ENCODE measurements at places on chromosomes 6 and 20.
A peak's percentile ranks its signal among the peaks of the same experiment; 100 is the strongest.

- no peak for DNase-seq
Observed at GRCh38 chr20:53299831-53300230, 293.8 kb downstream of the ZNF217 start.

DNA sequence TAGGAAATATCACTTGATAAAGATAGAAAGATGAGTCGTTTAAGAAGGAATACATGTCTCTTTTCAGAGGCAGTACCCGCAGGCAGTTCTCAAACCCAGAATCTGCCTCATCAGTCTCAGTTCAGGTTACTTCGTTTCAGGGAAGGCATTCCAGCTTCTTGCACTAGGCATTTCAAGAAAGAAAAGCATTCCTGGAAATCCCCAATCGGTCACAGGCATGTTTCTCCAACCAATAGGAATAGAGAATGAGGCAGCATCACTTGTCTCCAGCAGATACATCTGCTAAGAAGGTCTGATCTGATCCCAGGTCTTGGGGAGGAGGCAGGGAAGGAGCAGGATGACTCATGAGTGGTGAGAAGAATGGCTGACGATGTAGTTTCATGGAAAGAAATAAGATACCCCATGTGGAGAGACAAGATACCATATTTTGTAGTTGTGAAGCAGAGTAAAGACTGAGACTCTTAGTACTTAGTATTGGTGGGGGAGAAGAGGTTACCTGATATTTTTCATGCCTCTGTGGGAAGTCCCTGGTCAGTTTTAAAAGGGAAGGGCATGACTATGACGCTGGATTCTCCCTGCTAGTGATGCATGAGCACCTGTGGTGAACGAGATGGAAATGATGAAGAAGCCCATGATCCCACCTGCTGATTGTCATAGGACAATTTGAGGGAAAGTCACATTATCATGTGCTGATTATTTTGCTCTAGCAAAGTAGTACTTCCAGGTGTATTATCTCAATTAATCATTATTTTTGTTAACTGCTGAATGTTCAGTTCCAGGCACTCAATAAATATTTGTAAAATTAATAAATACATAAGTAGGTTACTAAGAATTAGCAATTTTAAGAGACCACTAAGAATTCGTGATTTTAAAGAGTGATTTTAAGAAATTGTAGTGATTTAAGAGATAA, 20.3 kb upstream of the HLA-DRB1 start:
- DNase-seq = peak; percentile 52

GRCh38 chr6:143107911-143108761, 47.4 kb downstream of the AIG1 start:
- no peak for DNase-seq

DNA sequence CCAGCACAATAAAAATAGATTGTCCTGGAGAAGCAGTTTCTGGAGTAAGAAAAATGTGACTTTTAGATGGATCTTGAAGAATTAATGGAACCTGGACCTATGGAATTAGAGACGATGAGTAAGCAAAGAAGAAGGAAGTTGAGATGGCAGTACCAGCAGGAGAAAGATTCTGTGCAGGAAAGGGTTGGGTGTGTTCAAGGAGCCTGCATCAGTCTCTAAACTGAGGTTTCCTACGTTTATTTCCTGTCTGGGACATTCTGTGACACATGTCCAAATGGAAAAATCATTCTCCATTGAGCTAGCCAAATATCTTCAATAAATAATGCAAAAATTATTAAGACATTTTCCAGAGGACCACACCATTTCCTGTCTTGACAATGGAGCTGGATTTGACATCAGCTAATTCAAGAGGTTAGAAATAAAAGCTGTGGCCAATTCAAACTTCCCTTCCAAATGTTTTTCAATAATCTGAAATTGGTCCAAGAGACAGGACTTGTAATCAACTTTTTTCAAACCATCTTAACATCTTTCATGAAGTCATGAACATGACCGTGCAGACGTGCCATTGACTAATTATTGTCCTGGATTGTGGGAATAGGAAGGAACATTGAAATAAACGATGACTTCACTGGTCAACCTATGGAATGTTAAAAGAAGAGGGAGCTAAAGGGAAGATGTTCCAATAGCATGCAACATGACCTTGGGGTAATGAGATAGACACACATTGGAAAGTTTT, 198.3 kb downstream of the ZNF217 start:
- no peak for DNase-seq

DNA sequence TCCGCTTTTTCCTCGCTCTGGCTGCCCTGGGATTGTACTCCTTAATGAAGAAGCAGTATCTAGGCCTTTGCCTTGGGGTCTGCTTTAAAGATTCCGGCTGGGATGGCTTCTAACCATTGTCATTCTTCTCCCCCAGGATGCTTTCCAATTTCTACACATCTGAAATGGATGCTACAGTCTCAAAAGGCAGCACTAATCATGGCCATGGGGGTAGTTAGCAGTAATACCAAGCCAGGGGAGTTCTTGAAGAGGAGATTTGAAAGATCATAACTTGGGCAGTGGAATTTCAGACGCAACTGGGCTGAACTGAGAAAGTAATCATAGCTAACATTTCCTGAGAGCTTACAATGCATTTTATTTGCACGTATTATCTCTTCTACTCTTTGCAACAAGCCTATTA, 3.4 kb upstream of the PFDN4 start:
- no peak for DNase-seq

- no peak for DNase-seq
Observed at GRCh38 chr6:123321020-123321419, 315.7 kb downstream of the TRDN start.

DNA sequence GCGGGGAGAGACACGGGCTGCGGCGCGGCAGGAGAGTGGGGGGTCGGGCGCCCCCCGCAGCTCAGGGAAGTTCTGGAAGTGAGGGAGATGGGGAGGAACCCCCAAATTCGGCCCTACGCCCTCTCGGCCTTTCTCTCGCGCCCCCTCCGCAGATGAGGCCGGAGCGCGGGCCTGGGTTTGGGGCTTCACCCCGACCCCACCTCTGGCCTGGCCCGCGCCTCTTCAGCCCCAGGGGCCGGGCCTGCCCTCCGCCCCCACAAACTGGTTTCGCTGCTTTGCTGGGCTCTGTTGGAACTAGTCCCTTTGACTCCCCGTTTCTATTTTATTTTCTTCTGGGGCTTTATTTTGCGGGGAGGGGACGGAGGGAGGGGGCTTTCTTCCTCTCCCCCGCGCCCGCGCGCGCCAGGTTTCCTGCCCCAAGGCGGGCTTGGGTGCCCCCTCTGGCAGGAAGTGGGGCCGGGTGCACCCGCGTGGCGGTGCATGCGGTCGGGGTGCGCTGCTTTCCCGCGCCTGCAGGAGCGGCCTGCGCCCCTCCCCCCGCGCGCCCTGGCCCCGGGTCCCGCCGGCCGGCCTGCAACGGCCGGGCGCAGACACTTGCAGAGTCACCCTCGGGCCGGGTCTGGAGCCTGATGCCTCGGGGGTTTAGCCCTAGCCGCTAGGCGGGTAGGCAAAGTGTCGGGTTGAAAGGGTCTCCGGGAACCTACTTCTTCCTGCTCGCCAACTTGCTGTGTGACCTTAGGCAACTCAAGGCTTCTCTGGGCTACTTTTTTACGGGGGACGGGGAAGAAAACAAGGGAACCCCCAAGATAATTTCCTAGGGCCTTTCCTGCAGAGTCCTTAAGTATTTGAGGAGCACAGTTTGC, 1.3 kb downstream of the HMGA1 start:
- DNase-seq = peak; percentile 76

GRCh38 chr20:53845980-53846379, 224.4 kb downstream of the BCAS1 start:
- DNase-seq = no peak

GRCh38 chr6:163929538-163929937, 515.0 kb downstream of the QKI start:
- DNase-seq = no peak

- no peak for DNase-seq
Observed at GRCh38 chr20:46523696-46524328, 10.5 kb upstream of the ZNF334 start.

- no peak for DNase-seq
Observed at GRCh38 chr6:97189767-97190166, 93.2 kb downstream of the MMS22L start.

- DNase-seq = no peak
Observed at GRCh38 chr6:160431226-160431625, 83.0 kb downstream of the SLC22A3 start.

DNA sequence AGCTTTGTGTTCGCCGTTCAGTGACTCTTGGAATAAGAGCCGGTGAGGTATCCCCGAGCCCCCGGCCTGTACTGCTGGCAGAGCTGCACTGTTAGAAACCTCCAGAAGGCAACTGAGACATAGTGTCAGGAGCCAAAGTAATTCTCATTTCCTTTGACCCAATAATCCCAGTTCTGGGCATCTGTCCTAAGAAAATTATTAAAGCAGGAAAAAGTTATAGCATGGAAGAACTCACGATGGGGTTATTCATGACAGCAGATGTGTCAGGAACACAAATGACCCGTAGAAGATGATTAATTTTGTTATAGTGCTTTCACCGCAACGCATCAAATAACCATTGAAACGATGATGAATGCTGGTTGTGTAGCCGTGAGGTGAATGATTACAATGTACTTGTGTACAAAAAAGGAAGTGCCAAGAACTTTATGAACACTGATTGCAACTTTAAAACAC, 20.3 kb downstream of the CYP21A2 start:
- DNase-seq = no peak

GRCh38 chr6:101402622-101403031, 9.1 kb downstream of the GRIK2 start:
- no peak for DNase-seq

DNA sequence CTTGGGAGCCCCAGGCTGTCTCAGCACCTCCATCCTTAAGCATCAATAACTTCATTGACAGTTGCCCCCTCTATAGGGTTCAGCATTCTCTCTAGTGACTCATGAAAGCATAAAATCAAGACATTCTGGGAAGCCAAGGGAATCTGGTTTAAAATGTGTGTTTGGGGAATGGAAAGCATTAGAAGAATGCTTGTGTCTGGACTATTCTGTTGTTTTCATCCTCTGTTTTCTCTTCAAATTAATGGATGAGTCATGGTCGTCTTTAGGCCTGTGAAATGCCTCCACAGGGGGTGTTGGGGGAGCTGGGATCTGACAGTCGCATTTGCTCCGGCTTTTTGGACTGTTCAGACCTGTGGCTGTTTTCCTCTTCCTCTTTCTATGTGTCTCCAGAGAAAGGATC, 279.7 kb downstream of the CDC5L start:
- no peak for DNase-seq

DNA sequence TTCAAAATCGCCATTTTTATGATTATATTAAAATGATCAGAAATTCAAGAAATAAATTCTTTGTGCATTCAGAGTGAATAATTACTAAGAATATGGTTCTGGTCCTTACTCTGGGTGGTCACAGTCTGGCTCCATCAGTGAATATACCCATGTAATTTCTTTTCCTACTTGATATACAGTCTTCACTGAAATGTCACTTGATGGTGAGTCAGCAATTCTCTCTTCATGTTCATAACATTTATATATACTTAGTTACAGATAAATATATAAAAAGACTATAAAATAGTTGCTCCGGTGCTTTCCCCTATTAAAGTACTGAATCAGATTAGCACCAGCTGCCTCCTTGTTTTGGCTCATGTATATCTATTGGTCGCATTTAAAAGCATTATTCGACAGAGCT, 56.4 kb upstream of the MTRF1L start:
- DNase-seq = no peak

- no peak for DNase-seq
Observed at GRCh38 chr6:89843070-89843469, 13.4 kb downstream of the CASP8AP2 start.

GRCh38 chr20:32456869-32457478, 98.8 kb downstream of the ASXL1 start:
- peak; percentile 38 for DNase-seq

DNA sequence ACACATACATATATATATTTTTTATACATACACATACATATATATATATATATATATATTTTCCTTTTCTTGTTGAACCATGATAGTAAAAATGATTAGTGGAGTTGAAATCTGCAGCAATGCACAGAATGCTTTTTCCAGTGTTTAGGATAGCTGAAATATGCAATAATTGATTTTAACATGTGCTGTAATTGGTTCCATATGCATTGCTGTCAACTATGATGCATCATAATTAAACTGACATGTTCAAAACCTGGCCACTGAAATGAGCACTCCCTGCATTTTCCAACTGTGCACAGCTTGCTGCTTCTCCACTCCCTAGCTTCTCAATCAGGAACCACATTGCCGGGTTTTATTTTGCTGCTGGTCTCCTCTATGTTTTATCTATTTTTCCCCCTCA, 358.3 kb downstream of the PAX1 start:
- no peak for DNase-seq

GRCh38 chr6:160276126-160276525, 17.5 kb upstream of the SLC22A2 start:
- DNase-seq = no peak

- DNase-seq = no peak
Observed at GRCh38 chr6:34993213-34993612, 104.2 kb downstream of the ANKS1A start.

- DNase-seq = no peak
Observed at GRCh38 chr6:89360415-89360999, 8.0 kb upstream of the UBE2J1 start.

GRCh38 chr6:39378960-39379425, 56.5 kb upstream of the KCNK16 start:
- no peak for DNase-seq

- no peak for DNase-seq
Observed at GRCh38 chr6:41759106-41759904, 12.1 kb upstream of the PGC start.

DNA sequence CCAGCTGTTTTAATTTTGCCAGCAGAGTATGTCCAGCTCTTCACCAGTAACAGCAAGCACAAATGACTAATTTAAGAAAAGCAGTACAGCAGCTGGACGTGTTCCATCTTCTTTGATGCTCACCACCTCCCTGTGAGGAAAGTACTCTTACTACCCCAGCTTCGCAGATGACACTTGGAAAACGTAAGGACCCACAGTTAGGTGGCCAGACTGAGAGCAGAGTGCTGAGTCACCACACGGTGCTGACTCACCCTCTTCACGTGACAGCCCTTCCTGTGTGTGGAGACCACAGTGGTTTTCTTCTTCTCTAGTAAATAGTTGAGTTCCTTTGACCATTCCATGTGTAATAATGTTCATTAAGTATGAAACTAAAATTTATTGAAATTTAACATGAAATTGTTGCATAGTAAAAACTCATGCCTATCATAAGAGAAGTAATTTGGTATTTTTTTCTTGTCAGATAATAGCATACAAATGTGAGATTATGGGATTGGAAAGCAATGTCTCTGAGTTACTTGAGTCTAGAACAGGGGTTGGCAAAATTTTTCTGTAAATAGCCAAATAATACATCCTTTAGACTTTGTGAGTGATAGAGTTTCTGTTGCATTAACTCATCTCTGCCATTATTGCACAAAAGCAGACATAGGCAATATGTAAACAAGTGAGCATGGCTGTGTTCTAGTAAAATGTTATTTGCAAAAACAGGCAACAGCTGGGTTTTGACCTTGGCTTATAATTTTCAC, 76.6 kb downstream of the SLX4IP start:
- peak; percentile 65 for DNase-seq

Data from activated CD8-positive, alpha-beta memory T cell treated with anti-CD3 and anti-CD28 coated beads, Interleukin-2, amount 50 U/mL, for 4 hours (primary cell).